T-helper 2 cell (primary cell): ENCODE measurements at places on chromosomes 3 and 15.

- DNase-seq = no peak
Measured at GRCh38 chr3:136343873-136344555, 93.9 kb downstream of the PCCB start.

DNA sequence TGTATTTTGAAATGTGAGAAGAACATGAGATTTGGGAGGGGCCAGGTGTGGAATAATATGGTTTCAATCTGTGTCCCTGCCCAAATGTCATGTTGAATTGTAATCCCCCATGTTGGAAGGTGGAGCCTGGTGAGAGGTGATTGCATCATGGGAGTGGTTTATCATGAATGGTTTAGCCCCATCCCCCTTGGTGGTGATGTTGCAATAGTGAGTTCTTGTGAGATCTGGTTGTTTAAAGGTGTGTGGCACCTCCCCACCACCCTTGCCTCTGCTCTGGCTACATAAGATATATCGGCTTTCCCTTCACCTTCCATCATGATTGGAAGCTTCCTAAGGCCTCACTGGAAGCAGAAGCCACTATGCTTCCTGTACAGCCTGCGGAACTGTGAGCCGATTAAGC lies 23.9 kb upstream of the TMEM108 start:
- DNase-seq = no peak

GRCh38 chr3:120506076-120506827 lies 55.5 kb upstream of the FSTL1 start:
- DNase-seq = no peak

GRCh38 chr3:175980486-175981090 lies 1121.5 kb downstream of the NAALADL2 start:
- no peak for DNase-seq

DNA sequence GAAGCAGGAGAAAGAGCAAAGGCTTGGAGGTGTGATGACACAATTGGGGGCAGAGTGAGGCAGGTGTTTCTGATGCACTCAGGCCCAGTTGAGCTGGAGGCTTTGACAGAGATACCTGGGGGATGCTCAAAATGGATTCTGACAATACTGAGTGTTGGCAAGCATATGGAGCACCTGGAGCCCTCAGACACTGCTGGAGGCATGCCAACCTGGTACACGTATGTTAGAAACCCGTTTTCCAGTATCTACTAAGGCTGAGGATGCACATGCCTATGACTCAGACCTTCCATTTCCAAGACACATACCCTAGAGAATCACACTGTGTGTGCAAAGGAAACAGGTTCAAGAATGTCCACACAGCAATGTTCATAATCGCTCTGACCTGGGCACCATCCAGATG lies 58.7 kb downstream of the WNT7A start:
- DNase-seq = no peak

DNA sequence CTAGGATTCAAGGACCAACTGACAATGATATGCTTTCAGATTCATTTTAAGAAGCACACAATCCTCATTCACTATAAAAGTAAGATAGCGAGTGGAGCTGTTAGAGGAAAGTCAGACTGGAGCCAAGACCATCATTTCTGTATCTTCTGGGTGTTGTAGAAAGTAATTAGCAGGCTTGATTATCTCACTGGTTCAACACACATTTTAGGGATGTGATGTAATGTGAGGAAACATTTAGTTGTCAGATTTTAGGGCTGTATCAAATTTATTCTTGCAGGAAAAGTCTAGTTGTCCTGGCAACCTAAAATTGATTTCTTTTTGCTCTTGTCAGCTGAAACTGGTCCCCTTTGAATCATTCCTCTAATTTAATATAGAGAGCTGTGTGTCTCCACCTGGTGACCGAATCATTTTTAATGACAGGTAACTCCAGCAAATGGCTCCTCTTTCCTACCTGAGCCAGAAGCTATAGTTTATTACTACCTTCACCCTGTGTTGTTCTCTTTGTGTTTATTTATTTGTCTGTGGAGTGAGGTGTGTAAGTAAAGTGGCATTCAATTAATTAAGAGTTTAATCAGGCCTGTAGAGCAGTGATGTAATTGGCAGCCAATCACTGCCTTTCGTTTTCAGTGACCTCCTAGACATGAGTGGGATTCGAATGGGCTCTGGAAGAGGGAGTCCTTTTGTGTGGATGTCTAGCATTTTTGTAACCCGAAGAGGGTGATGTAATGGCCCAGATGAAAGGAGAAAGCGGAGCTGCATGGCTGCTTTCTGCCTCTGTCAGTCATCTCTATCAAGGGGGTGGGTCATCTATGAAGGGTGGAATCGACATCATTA lies 125.8 kb downstream of the LPP start:
- no peak for DNase-seq

GRCh38 chr15:97947465-97948260 lies 12.8 kb upstream of the ARRDC4 start:
- no peak for DNase-seq

- DNase-seq = no peak
Measured at GRCh38 chr3:169836078-169836941, 23.6 kb upstream of the LRRC34 start.

- DNase-seq = no peak
Measured at GRCh38 chr3:16907243-16907642, 22.5 kb downstream of the PLCL2 start.

DNA sequence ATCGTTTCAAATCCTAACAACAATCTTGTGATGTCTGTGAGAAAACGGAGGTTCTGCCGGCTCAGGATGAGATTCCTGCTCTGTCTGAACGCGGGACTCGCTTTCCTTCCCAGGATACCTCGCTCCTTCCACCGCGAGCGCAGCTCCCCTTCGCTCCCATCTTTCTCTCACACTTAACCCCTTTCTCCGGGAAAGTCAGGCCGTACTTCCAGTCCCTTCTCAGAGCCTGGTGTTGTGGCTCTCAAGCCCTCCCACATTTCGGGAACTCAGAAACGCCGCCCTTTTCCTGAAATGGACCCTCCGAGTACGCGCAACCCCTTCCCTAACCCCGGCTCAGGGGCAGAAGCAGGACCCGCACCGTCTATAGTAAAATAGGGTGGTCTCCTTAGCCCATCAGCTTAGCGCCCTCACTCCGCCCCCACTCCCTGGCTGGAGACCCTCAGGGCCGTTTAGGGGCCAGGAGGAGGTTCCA lies 378 bp upstream of the FEM1B start:
- DNase-seq = no peak

DNA sequence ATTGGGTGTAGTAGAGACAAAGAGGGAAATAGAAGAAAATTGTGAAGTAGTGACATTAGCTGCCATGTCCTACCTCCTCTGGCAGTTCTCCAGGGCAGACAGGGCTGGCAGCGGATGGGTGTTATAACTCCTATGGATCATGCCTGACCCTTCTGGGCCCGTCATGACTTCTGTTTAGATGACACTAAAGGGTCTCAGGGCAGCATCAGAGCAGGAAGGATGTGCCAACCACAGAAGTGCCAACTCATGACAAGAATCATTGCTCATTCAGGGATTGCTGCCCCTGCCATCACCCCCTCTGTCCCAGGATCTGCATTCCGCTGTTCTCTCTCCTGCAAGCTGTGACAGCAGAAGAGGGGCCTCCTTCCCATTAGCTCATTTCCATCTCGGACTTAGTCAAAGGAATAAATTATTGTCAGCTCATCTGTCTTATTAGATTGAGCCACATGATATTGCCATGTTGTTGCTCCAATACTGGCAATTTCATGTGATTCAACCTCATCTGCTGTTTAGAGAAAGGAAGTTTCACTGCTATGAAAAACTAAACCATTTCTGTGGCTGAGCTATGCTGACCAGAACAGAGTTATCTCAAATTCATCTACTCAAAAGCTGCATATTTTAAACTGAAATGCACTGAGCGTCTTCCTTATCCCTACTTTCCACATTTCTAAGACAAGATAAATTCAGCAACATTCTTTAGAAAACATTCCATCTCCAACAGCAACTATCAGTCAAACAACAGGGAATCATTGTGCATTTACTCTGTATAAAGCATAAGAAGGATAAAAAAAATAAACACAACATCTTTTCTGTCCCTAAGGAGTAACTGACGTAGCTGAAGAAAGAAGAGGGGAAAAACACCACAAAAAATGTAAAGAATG lies 271.6 kb downstream of the FHIT start:
- DNase-seq = no peak

DNA sequence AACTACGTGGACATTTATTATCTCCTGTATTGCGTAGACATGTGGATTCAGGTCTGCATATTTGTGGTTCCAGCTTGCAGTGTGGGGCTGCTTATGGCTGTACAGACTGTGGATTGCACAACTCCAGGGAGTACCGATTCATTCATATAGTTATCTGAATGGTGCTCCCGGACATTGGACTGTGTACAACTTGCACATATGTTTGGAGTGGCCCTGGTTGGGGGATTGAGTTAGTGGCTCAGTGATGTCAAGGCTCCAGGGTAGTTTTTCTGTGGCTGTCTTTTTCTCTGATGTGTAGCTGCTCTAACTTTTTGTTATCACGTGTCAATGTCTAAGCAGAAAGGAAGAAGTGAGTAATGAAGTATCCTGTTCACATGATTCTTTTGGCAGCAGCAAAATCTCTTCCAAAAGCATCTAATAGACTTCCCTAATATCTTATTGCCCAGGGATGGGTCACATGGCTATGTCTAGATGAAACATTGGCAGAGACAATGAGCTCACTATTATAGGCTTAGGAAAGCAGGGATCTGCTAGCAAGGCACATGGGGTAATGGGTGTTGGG lies 15.8 kb downstream of the ST3GAL6 start:
- no peak for DNase-seq

DNA sequence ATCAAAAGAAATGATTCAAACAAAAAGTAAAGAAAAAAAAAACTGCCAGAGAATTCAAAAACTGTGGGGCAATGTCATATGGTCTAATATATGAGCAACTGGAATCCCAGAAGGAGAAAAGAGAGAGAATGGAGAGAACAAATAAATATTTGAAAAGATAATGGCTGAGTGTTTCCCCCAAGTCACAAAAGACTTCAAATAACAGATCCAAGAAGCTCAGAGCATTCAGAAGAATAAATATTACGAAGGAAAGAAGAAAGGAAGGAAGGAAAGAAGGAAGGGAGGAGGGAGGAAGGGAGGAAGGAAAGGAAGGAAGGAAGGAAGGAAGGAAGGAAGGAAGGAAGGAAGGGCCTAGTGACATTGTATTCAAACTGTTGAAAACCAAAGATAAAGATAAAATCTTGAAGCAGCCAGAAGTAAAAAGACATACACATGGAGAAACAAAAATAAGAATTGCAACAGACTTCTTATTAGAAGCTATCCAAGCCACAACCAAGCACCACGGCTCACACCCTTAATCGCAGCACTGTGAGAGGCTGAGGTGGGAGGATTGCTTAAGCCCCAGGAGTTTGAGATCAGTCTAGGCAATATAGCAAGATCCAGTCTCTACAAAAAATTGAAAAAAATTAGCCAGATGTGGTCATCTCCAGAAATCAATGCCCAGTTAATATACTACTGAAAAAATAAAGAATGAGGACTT lies 118.9 kb upstream of the IGSF10 start:
- DNase-seq = no peak

- no peak for DNase-seq
Measured at GRCh38 chr15:101042320-101042719, 123.2 kb downstream of the LRRK1 start.

GRCh38 chr3:40911928-40912327 lies 287.4 kb upstream of the CTNNB1 start:
- DNase-seq = no peak

DNA sequence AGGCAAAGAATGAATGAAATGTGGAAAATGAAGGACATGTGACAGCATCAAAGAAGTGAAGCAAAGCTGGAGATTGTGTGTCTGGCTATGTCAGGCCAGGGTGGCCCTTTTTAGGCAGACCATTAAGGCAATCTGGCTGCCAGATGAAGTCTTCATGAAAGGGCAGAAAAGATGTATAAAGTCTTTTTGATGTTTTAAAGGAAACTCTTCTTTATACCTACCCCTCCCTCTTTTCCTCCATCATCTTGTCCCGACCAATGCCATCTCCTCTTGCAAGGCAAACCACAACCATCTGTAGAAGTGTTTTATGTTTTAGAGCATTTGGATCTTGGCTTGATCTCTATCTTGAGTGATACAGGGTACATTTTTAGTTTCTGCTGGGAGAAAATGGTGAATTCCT lies 259.2 kb downstream of the LSAMP start:
- no peak for DNase-seq

DNA sequence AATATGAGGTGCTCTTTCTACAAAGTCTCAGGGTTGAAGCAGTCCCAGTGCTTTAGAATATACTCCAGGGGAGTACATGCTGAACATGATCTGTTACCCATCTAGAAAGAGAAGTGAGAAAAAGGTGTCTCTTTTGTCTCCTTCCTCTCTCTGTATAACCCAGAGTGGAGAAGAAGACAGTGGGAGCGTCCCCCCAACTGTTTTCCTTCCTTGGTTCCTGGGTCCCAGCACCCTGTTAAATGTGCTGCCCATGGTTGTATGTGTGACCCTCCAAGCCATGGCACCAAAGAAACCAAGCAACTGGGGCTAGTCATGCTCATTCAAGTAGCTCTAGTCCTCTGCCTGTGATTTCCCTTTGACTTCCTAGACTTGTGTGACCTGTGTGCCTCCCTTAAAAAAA lies 683.7 kb downstream of the TBL1XR1 start:
- DNase-seq = no peak

DNA sequence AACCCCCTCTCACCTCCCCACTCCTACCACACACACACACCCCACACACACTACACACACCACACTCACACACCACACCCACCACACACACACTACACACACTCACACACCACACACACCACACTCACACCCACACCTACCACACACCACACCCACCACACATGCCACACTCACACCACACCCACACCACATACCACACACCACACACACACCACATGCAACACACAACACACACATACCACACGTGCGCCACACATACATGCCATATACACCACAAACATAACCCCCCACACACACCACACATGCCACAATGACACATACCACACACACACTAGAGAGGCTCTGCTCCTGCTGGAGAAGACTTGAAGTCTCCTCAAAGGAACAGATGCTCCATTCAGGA lies 5.9 kb upstream of the ITPKA start:
- DNase-seq = no peak

DNA sequence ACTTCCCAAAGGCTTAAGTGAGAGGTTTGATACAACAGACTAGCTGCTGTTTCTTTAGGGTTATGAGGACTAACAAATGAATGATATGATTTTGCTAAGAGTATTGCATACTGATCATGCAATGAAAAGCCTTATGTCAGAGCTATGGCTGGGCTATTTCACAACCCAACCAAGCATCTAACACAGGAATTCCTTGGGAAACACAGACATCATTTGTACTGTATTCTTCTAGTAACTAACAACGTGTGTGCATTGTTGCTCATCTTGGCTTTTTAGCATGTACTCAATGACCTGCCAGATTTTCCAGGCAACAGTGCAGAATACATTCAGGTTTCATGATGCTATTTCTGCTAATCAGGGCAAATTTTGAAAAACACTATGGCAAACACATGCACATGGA lies 19.3 kb downstream of the PDZRN3 start:
- DNase-seq = no peak

GRCh38 chr15:59689626-59690236 lies 611 bp upstream of the BNIP2 start:
- peak; percentile 89 for DNase-seq

GRCh38 chr15:56778761-56779160 lies 45.5 kb upstream of the ZNF280D start:
- no peak for DNase-seq

- DNase-seq = no peak
Measured at GRCh38 chr3:177787279-177788041, 590.2 kb upstream of the TBL1XR1 start.
